ENCODE measurements at places on chromosomes 16 and 17. TPM values are rescaled to one million over a fixed set of nuclear protein-coding genes. Genes with fewer than 3 reads are reported as not detected.

Gene GDPD3
- total RNA-seq, result 11.2 TPM

Gene MPV17L
- total RNA-seq, result 10.1 TPM

Gene CTRB1
- 15.0 TPM for total RNA-seq

Gene GAS7
- total RNA-seq, result 26.7 TPM

Gene OR1F1
- not detected for total RNA-seq

Gene SHCBP1
- total RNA-seq, result 0.92 TPM

Gene NPTX1
- 5.7 TPM for total RNA-seq

Gene MVD
- total RNA-seq, result 126 TPM

Gene C16orf86
- 6.4 TPM for total RNA-seq

Gene RTN4RL1
- 9.3 TPM for total RNA-seq

- no peak for DNase-seq
Measured at GRCh38 chr16:9056061-9056460, 35.4 kb upstream of the HAPSTR1 start.

DNA sequence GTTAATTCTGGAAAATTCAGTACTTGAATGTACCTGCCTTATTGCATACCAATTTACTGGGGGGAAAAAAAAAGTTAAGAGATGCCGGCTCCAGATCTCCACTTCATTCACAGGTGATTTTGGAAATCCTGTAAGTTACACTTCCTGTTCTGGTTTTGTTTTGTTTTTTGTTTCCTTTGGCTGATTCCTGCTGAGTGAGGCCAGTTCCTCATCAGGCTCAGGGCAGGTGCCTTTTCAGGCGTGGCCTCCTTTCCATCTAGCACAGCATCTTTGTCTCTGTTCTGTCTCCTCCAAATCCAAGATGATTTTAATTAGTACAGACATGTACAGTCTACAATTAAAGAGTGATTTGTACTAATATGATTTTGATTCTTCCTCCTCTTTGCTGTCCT, 19.2 kb downstream of the CYB561 start:
- DNase-seq, result no peak

DNA sequence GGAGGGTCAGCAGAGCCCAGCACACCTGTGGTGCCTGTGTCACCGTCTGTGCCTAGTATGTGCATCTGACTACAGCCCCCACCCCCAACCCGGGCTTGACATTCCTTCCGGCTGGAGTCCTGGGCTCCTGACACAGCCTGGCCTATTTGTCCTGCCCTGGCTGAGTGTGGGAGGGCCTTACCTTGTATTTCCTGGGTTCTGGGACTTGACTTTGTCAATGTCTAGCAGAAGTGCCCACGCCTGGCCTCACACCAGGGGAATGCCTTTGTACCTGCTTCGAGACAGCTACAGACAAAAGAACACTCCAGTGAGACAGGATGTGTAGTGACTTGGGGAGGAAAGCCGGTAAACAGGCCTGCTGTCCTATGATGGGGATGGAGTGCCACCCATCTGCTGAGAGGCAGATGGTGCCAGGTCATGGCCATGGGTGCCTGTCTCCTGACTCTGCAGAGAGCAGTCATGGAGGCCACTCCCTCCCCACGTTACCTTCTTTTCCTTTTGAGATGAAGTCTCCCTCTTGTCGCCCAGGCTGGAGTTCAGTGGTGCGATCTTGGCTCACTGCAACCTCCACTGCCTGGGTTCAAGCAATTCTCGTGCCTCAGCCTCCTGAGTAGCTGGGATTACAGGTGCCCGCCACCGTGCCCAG, 42.8 kb downstream of the TNFRSF13B start:
- no peak for DNase-seq

- no peak for DNase-seq
Measured at GRCh38 chr16:79436885-79437284, 163.7 kb downstream of the MAF start.

GRCh38 chr16:51450376-51450775, 299.3 kb upstream of the SALL1 start:
- no peak for DNase-seq

DNA sequence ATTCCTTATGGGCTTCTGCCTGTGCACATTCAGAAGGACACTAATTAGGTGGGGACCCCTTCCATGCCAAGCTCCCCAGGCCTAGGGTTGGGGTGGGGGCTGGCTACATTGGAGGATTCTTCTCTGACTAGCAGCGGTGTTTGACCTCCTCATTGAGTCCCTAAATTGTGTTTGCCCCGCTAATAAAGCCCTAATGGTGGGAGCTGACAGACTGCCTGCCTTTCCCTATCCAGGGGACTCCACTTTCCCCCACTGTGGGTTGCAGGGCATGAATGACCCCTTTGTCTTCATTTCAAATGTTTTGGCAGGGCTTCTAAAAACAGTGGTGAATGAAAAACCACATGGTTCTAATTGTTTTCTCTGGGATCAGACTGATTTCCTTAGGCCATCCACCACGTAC, 476.8 kb upstream of the CDH11 start:
- no peak for DNase-seq

DNA sequence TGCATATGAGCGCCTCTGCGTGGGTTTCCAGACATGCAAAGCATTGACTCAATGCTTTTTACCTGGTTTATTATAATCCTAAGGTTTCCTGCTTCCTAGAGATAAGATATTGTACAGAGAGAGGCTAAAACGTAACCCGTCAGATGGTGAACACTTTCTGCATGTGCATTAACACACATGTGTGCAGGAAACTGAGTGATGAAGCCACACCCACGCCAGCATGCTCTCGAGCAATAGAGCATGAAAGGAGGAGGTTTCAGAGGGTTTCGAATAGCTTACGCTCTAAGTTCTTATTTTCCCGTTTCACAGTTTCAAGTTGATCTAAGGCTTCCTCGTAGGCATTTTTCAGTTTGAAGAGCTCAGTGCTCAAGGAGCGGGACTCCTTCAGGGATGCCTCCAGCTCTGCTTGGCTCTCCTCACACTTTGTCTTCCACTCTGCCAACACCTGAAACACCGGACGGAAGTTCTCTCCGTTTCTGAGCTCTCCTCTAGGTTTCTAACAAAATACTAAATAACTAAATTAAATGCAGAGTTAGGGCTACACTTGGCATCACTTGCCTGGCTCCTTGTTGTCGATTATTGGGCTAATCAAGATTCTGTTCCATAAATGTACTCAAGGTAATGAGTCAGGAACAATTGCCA, 23.2 kb downstream of the MYH3 start:
- DNase-seq, result no peak

GRCh38 chr16:14203166-14203565, 132.0 kb downstream of the MRTFB start:
- DNase-seq, result no peak

DNA sequence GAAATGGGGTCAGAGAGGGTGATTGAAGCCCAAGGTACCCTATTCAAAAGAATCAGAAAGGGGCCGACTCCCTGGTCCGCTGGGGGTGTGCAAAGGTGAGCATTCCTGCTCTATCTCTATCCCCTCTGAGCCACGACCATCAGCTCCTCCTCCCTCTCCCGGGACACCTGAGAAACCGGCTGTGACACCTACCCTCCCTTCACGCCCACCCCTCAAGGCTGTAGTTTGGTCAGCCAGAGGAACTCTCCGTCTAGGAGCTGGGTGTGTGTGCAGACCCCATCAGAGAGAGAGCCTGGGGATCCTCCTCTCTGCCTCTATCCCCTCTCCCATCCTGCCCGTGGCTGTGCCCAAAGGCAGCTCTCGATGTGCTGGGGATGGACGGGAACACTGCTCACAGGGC, 27.6 kb upstream of the DLX4 start:
- no peak for DNase-seq

DNA sequence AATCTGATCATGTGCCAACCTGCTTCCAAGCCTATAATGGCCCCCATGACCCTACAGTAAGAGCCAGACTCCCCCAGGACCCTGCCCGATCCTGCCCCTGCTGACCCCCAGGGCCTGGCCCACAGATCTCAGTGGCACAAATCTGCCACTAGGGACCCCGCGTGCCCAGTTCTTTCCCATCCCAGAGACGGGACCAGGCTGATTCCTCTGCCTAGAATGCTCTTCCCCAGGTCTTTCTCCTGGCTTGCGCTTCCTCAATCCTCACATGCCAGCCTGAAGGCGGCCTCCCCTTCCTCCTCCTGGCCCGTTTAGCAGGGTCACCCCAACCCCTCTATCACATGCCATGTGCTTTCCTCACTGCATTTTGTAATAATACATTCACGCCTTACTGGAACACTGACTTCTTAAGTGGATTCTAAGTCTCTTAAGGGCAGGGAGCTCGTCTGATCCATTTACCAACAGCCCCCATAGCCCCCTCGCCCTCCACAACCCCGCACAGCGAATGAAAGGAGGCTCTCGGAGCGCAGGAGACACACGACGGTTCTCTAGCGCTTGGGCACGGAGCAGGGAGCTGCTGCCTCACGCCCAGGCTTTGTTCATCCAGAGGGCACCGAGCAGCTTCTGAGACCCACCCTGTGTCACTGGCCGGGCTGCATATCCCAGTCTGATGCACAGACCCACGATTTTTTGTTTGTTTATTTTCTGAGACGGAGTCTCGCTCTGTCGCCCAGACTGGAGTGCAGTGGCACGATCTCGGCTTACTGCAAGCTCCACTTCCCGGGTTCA, 1.2 kb downstream of the TRIM65 start:
- DNase-seq, result no peak

GRCh38 chr17:6005939-6006338, 64.2 kb upstream of the WSCD1 start:
- no peak for DNase-seq

- peak; percentile 98 for DNase-seq
Measured at GRCh38 chr16:31117384-31118222, at the start of gene KAT8. TSS of gene KAT8 (plus strand) at chr16:31117664. CDS start at chr16:31117682, 18 bp downstream.

- no peak for DNase-seq
Measured at GRCh38 chr16:48426244-48427141, 41.3 kb upstream of the SIAH1 start.

- DNase-seq, result no peak
Measured at GRCh38 chr17:21400816-21401593, 24.8 kb downstream of the KCNJ12 start.

DNA sequence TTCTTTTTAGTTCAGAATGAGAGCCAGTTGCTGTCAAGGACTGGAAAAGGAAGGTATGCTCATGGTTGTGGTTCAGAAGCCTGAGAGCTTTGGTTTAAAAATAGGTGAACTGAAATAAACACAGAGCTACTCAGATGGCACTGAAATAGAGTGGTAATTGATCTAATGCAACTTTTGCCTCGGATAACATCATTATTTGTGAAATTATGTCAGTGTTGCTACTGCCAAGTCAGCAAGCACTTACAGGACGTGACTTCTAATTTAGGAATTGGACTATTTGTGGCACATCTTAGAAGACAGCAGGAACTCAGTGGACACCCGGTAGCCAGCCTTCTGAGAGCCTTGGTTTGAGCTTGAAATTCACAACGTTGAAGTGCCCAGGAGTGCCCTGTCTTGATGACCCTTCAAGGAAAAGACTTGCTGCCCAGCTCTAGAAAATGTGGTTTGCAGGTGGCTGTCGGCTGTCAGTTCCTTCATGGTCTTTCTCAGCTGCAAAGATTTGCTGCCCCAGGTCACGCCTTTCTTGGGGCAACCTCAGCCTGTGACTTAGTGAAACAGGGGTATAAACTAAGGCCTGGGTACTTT, 42.0 kb upstream of the XYLT1 start:
- no peak for DNase-seq

DNA sequence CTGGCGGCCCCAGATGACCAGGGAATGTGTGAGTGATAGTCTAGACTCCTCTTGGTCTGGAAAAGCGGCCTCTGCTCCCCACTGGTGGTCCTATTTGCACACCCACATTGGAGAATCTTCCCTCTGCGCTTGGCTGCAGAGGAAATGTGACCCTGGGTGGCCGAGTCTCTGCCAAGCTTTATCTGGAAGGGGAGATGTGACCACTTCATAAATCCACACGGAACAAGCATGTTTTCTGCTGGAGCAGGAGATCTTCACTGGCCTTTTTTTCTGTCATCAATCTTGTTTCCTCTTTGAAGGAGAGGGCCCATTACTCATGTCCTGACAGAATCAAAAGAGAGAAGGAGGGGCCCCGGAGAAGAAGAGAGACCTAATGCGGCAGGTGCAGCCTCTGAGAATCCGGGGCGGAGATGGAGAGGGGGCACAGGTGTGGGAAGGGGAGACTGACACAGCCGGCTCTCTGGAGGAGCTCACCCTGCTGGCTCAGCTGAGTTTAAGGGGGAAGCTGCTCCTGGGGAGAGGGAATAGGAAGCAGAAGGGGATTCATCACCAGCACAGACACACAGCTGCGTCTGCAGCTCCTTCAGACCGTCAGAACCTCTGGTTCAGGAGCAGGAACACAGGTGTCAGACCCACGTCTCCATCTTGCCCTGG, 116.3 kb downstream of the SOX9 start:
- DNase-seq, result no peak

DNA sequence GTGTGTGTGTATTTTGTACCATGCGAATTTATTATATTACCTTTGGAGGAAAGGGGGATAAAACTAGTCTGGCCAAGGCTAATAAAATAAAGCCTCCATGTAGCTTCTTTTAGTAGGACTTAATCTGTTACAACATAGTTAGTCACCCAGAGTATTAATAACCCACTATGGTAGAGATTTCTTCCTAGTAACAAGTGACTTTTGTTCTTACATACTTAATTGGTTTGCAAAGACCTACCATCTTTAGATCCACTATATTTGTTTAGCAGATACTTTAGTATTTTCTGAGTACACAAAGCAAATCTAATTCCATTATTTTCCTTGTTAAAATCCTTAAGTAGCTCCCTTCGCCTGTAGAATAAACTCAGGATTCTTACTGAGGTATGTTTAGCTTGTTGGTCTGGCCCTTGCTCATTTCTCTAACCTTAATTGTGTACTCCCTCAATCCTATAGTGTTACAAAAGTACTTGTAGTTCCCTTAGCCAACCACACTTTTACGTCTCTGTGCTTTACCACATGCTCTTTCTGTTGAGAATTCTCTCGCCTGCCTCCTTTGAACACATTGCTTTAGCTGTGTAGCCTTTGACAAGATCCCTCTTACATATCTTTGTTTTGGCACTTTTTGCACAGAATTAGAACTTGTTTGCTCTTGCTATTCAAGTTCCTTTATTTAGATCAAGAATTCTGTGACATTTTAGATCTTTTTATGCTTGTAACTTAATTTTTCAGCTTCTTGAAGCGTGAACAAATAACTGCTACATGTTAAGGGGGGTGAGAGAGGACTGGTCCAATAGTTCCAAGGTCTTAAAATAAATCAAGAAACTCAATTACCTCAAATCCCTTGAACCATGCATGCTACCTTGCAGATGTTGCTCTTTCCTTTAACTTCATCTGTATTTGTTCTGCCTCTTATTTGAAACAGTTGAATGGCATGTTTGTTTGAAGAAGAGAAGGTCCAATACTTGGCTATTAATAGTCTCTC, 23.8 kb downstream of the CLTC start:
- no peak for DNase-seq

DNA sequence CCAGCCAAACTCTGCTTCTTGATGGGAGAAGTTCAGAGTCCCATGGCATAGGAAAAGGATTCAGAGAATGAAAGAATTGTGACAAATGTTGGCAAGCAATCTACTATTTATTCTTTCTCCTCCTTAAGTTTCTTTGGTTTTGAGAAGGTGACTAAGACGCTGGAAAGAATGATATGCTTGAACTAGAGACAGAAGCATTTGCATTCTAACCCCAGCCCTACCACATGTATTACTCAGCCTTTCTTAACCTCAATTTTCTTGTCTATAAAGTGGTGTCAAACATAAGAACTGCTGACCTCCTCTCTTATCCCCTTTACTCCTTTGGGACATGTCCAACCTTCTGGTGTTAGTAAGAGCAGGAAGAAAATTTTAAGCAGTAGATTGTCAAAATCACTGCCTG, 124.7 kb downstream of the HS3ST2 start:
- DNase-seq, result no peak

- DNase-seq, result peak; percentile 19
Measured at GRCh38 chr16:474420-475122, 49.1 kb downstream of the RAB11FIP3 start.
